Endodermal cell (in vitro differentiated cells): ENCODE measurements at places on chromosomes 5 and 9. TPM values are rescaled to one million over a fixed set of nuclear protein-coding genes. Genes with fewer than 3 reads are reported as not detected.

Gene MARCOL
- total RNA-seq, result not detected in 3 replicates

Gene TMC1
- total RNA-seq, result 0.05 and 0.09 TPM in 2 replicates

Gene CRAT
- total RNA-seq, result 17.4 to 19.9 TPM (median 17.5 TPM) in 3 replicates

Gene AGXT2
- total RNA-seq, result not detected in 2 replicates

Gene CAMK2A
- 0.28 to 0.63 TPM (median 0.49 TPM) in 3 replicates for total RNA-seq

Gene QRFP
- not detected in 2 replicates for total RNA-seq

Gene CTXN3
- total RNA-seq, result not detected in 3 replicates

Gene CD180
- not detected in 2 replicates for total RNA-seq

Gene ADRB2
- 0.20 and 0.36 TPM in 2 replicates for total RNA-seq

Gene PCDHGC4
- 2.6 to 3.0 TPM (median 2.6 TPM) in 3 replicates for total RNA-seq
